Umbilical cord (tissue), 2 donors: ENCODE measurements at places on chromosomes 16 and 17. TPM values are rescaled to one million over a fixed set of nuclear protein-coding genes. Genes with fewer than 3 reads are reported as not detected.

The RGS11 gene
- total RNA-seq: 6.0 TPM

The C17orf50 gene
- not detected for total RNA-seq

DNA sequence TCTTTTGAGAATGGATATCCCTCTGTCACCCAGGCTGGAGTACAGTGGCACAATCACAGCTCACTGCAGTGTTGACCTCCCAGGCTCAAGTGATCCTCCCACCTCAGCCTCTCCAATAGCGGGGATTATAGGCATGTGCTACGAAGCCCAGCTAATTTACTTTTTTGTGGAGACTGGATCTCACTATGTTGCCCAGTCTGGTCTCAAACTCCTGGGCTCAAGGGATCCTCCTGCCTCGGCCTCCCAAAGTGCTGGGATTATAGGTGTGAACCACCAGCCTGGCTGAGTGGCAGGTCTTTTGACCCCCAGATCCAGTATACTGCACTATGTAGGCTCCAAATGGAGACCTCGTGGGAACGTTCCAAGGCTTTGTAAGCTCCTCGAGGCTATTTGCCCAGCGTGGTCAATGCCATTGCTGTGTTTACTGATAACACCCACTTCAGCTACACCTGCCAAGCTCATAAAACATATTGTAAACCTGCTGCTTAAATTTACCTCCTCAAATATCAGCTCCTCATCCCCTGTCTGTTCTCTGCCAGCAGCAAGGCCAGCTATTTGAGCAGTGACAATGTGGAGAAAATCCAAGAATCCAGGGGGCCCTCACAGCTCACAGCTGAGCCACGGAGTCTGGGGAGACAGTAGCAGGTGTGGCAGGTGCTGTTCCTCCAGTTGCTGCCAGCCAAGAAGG lies 16.2 kb upstream of the KIFC3 start:
- DNase-seq: no peak

DNA sequence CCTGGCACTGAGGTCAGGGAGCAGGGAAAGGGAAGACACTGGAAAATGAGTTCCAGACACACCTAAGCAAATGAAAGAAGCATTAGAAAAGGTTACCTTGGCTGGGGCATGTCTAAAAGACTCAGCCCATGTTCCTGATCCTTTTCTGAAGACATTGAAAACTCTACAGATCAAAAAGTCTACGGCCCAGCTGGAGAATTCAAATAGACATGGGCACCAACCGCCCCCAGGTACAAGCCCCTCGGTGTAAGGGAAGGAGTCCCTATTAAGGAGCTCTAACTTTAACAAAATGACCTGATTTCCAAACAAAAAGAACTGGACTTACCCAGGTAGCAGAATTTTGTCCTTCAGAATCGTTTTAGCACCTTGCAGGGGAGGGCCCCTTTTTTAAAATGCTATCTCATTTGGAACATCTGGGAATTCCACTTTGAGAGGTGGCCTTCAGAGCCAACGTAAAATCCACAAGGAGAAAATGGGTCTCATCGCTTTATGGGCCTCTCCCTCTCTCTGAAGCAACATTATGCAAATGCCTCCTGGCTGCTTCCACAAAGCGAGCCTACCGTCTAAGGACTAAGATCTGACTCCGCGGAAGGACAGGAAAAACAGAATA lies 43.6 kb upstream of the RBFOX3 start:
- DNase-seq: no peak

- peak; percentile 30 for DNase-seq
These were observed 1.0 kb upstream of the GLG1 start for GRCh38 chr16:74607962-74608356.

- no peak for DNase-seq
These were observed 37.2 kb downstream of the CDK5R1 start for GRCh38 chr17:32523827-32524552.

- no peak for DNase-seq
These were observed 220.5 kb upstream of the XYLT1 start for GRCh38 chr16:17691106-17691898.

- no peak for DNase-seq
These were observed 62.2 kb upstream of the LGALS9 start for GRCh38 chr17:27568811-27569210.
